ENCODE measurements at places on chromosomes 2 and 18. TPM values are rescaled to one million over a fixed set of nuclear protein-coding genes. Genes with fewer than 3 reads are reported as not detected.
A peak's percentile ranks its signal among the peaks of the same experiment; 100 is the strongest.

DNA sequence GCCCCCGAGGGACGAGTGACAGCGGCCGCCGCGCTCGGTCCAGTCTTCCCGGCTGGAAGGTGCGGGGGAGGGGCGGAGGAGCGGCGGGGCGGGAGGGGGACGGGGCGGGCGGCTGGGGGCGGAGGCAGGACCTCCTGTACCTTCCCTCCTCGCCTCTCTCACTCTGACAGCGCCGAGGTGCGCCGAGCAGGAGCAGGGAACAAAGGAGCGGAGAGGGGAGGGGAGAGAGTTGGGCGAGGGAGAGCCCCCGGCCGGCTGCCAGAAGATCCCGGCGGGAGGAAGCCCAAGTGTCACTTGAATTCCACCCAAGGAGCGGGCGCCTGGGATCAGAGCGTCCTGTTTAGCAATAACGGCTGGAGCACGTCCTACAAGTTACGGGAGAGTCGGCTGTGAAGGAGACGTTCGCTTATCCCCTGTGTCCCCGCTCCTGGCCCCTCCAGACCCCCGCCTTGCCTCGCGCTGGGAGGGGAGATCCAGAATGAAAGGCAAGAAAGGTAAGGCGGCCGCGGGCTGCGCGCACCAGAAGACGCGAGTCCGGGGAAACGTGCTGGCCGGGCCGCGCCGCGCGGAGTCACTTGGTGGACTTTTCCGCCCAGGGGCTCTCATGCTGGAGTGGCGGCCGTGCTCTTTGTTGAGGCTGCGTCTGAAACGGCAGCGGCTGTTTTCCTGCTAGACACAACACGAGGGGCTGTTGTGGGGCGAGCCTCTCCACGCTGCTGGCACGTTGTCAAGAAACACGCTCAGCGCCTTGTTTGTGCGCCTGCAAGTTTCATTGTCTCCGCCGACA is at the start of gene TGIF1:
TGIF1 (plus strand) TSS at position 161 of the 787 bp plus-strand sequence; CDS start at position 479, 318 bp downstream.
- H3K27me3 ChIP-seq = no peaks in the 10 kb centered on the region
- peak; percentile 73 for DNase-seq
- peaks cover 24% of the 10 kb centered on the region for H3K36me3 ChIP-seq
- H3K4me3 ChIP-seq = peak within 1 kb of the TSS; percentile 86

GRCh38 chr18:44374966-44375365 is 305.7 kb upstream of the SETBP1 start:
- no peak for DNase-seq
- H3K27ac ChIP-seq = no peak overlapping the region
- no peak overlapping the region for H3K4me3 ChIP-seq
- no peaks in the 10 kb centered on the region for H3K27me3 ChIP-seq
- peaks cover 2% of the 10 kb centered on the region for H3K36me3 ChIP-seq

GRCh38 chr2:151906633-151906998 is 78.4 kb upstream of the ARL5A start:
- H3K4me3 ChIP-seq = no peak overlapping the region
- DNase-seq = no peak
- no peaks in the 10 kb centered on the region for H3K4me1 ChIP-seq
- H3K27me3 ChIP-seq = peaks cover 4% of the 10 kb centered on the region

DNA sequence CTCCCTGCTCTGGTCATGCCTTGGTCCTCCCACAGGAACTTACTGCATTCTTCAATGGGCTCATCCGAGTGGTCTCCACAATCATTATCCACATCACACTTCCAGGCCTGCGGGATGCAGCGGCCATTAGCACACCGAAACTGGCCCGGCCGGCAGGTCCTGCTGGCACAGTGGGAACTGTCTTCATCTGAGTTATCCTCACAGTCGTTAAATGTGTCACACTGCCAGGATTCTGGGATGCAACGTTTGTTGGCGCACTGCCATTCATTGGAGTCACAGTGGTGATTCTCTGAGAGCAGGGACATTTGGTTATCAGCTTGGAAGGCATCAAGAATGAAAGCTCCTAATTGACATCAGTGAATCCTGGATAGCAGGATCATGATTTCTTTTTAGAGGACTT is 104.5 kb downstream of the DHRS9 start:
- DNase-seq = no peak
- no peaks in the 10 kb centered on the region for H3K36me3 ChIP-seq
- peaks cover 22% of the 10 kb centered on the region for H3K27me3 ChIP-seq
- no peak overlapping the region for H3K4me3 ChIP-seq
- H3K27ac ChIP-seq = no peak overlapping the region

LYG2 gene
- not detected for total RNA-seq

All from activated CD4-positive, alpha-beta memory T cell treated with anti-CD3 and anti-CD28 coated beads for 36 hours (primary cell).